Inflammatory macrophage (primary cell): ENCODE measurements at places on chromosomes 7 and 10.

- DNase-seq: no peak
These were observed 895.7 kb upstream of the SORCS1 start for GRCh38 chr10:108060246-108060645.

- DNase-seq: peak; percentile 89
These were observed 56.4 kb upstream of the ECHDC3 start for GRCh38 chr10:11685787-11686218.

GRCh38 chr10:100186253-100187212 lies 704 bp upstream of the ERLIN1 start:
- peak; percentile 29 for DNase-seq

DNA sequence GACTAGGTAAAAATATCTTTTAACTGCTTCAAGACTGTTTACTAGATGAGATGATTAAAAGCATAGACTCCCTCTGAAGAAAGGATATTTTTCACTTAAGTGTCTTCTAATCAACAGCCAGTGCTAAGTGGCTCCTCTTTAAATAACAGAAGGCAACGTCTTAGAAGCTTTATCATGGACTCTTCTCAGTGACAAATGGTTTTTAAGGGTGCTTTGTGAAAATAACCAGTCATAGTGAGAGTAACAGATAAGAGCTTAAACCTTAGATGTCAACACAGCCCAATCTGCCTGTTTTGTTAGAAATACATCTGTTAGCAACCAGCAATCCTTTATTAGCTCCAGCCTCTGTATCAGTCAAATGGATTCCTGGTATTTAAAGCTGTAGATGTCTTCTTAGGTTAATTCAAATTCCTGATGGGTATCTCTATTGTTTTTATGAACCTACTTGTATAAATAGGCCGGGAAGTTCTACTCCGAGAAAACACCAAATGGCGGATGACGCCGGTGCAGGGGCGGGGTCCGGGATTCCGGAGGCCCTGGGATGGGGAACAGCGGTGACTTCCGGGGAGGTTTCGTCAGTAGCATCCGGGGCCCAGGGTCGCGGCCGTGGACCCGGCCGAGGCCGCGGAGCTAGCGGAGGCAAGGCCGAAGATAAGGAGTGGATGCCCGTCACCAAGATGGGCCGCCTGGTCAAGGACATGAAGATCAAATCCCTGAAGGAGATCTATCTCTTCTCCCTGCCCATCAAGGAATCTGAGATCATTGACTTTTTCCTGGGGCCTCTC lies 285.4 kb downstream of the GPR37 start:
- no peak for DNase-seq

- no peak for DNase-seq
These were observed 68.5 kb downstream of the CXCL12 start for GRCh38 chr10:44316187-44316921.

DNA sequence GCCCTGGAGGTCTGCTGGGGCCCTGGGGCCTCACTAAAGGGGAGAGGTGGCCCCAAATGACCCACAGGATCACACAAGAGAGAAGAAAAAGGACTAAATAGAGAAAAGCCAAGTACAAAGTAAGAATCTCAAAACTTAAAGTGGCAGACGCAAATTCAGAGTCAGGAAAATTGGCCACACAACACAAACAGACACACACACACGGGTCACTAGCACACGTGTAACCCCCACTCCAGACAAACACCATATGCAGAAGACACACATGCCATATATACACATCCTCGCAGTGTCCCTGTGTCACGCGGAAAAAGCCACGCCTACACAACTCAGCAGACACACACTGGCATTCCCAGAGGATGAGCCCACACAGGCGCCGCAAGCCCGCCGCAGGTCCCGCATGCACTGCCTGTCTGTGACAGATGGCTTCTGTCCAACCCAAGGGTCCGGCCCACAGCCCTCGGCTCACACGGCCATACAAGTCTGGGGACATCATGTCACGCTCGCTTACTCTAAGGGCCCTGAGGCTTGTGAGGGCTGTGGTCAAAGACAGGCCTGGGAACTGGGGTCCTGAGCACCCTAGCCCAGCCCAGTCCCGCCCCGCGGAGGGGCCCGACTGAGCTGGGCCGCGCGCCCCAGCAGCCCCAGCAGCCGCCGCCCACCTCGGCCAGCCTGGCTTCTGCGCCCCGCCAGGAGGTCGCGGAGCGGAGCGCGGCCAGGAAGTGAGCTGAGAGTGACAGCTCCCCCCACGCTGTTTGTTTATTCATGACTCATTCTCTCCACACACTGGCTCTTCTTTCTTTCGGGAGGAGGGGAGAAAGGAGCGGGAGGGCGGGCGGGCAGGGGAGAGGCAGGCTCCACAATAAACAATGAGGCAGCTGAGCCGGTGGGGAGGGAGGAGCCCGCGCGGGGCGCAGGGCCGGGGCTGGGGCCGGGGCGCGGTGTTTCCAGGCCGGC lies 95.5 kb upstream of the ZMIZ1 start:
- DNase-seq: peak; percentile 93

GRCh38 chr10:76681153-76681552 lies 956.5 kb downstream of the KCNMA1 start:
- DNase-seq: no peak

DNA sequence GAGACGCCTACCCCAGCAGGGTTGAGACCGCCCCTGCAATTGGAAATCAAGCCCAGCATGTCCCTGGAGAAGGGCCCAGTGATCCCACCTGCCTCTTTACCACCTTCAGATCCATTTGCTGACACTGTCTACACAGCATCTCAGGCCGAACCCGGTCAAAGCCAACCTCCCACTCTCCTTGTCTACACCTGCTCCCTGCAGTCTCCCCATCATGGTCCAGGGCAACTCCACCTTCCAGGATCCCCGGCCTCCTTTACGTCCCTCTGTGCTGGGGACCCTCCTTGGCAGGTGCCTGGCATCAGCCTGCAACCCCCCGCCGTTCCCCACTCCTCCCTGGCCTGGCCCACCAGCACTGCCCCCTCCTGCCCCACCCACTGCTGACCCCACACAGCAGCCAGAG lies 227.2 kb downstream of the PAXIP1 start:
- DNase-seq: no peak

DNA sequence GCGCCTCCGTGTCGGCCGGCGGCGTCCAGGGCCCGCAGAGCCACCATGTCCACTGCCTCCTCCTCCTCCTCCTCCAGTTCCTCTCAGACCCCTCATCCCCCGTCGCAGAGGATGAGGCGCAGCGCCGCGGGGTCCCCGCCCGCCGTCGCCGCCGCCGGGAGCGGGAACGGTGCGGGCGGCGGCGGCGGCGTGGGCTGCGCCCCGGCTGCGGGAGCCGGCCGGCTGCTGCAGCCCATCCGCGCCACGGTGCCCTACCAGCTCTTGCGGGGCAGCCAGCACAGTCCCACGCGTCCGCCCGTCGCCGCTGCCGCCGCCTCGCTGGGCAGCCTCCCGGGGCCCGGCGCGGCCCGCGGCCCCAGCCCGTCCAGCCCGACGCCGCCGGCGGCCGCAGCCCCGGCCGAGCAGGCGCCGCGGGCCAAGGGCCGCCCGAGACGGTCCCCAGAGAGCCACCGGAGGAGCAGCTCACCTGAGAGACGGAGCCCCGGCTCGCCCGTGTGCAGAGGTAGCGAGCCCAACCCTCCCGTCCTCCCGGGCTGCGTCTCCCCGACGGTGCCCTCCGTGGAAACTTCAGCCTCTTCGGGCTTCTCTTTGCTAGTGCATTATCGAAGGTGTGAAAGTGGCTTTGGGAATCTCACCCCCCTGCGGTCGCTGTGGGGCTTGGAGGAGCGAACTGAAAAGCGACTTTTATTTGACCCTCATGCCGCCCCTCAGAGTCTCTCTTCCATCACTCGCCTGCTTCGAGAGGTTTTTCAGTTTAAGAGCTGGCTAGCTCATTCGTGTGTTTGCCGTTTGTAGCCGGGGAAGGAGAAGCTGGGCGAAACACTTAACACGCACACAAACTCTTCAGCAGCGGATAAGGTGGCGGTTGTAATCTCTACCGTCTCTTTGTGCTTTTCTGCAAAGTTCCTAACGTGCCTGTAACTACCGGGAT lies 975 bp downstream of the GLCCI1 start:
- peak; percentile 27 for DNase-seq

GRCh38 chr7:139658296-139658695 lies 119.5 kb downstream of the HIPK2 start:
- no peak for DNase-seq
